ENCODE measurements at places on chromosomes 2 and 18. TPM values are rescaled to one million over a fixed set of nuclear protein-coding genes. Genes with fewer than 3 reads are reported as not detected.

Gene IGFBP2
- total RNA-seq = 4.7 TPM

Gene SIX3
- total RNA-seq = not detected

Gene TMEM200C
- 0.14 TPM for total RNA-seq

Gene CDCA7
- total RNA-seq = 0.43 TPM

Gene LMAN2L
- total RNA-seq = 33.5 TPM

Gene FAP
- 148 TPM for total RNA-seq

Gene IL36A
- total RNA-seq = not detected

Gene PLEK
- 1.1 TPM for total RNA-seq

Gene PSMD1
- total RNA-seq = 136 TPM

Gene AP1S3
- 5.9 TPM for total RNA-seq

Gene STON1
- total RNA-seq = 27.3 TPM

Gene ARL4C
- 17.5 TPM for total RNA-seq

Gene LTBP1
- total RNA-seq = 434 TPM

Gene NT5DC4
- not detected for total RNA-seq

Gene LDAH
- total RNA-seq = 13.5 TPM

Gene RTP5
- not detected for total RNA-seq

Gene INPP5D
- total RNA-seq = 0.46 TPM

Gene SULT1C4
- not detected for total RNA-seq

Gene DLGAP1
- 0.14 TPM for total RNA-seq

Gene CPS1
- total RNA-seq = 18.4 TPM

Gene MAP3K19
- total RNA-seq = not detected

Gene FBXO36
- total RNA-seq = 3.8 TPM

Gene GNAL
- 0.65 TPM for total RNA-seq

Gene FEV
- not detected for total RNA-seq

Gene CEP76
- total RNA-seq = 12.0 TPM

Gene GBX2
- total RNA-seq = not detected

Gene ASXL3
- total RNA-seq = 0.43 TPM

Gene CRYGD
- not detected for total RNA-seq

Gene FBLN7
- 0.57 TPM for total RNA-seq

Gene IL37
- not detected for total RNA-seq

Gene FLACC1
- total RNA-seq = 0.74 TPM

Data from smooth muscle cell of bladder (primary cell).